Stimulated activated naive CD4-positive, alpha-beta T cell treated with Interleukin-2 at 50 U/mL for 16 hours (primary cell): ENCODE measurements at places on chromosomes 11 and 22.

DNA sequence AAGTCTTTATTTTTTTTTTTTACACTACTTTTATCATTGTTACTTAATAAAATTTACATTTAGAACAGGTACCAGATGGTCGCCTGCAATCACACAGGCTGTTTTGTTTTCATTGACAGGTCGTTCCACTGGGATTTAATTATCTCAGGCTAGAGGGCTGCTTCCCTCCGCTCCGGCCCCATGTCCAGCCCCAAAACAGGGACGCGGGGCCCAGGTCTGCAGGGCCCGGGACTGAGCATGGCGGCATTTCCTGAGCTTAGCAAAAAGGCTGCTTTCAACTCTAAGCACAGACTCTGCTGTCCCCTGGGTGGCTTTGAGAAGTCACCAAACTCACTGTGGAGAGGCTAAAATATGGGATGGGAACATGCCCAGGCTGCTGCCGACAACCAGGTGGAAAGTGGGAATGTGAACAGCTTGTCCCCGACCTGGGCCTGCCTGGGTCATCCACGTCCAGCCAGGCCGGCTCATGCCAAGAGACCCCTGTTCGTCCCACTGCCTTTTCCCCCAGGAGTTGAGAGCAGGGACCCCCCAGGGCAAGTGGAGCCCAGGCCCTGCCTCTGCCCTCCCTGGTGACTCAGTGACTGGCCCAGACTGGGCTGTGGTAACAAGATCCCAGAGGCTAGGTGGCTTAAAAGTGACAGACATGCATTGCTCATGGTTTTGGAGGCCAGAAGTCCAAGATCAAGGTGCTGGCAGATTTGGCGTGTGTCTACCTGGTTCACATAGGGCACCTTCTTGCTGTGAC lies 150.0 kb downstream of the SHANK2 start:
- no peak for DNase-seq

DNA sequence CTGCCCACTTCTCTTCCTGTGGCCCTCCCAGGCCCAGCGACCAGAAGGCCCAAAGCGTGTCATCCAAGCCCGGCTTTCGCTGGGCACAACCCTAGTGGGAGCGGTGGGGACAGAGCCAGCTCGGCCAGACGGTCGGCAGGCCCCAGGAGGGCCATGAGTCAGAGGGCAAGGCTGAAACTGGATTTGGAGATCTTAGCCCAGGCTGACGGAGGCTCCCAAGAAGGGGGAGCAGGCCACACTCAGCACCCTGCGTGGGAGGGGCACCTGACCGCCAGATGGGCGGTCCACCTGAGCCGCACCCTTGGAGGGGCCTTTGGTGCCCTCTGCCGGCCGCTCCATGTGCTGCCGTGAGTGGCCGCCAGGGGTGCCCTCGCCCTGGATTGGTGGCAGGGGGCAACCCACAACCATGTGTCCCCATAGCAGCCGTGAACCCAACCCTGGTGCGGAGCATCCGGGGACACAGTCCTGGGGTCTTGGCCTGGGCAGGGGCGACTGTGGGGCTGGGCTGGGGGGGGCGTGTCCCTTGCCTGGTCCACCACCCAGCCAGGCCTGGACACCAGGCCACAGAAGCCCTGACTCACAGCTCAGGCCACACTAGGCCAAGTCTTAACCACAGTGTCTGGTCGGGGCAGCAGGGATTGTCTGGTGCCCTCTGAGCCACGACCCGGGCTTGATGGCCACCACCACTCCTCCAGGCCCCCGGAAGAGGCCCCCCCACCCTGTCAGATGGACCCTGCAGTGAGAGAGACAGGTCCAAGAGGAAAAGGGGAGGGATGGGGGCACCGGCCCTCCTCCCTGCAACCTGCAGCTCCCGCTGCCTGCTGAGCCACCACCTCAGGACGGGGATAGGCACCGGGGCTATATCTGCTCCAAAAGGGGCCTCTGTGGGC lies 19.2 kb upstream of the TALDO1 start:
- peak; percentile 69 for DNase-seq

GRCh38 chr11:45161252-45162063 lies 15.0 kb downstream of the PRDM11 start:
- DNase-seq: no peak

GRCh38 chr22:48057116-48057835 lies 1294.8 kb downstream of the TBC1D22A start:
- no peak for DNase-seq

DNA sequence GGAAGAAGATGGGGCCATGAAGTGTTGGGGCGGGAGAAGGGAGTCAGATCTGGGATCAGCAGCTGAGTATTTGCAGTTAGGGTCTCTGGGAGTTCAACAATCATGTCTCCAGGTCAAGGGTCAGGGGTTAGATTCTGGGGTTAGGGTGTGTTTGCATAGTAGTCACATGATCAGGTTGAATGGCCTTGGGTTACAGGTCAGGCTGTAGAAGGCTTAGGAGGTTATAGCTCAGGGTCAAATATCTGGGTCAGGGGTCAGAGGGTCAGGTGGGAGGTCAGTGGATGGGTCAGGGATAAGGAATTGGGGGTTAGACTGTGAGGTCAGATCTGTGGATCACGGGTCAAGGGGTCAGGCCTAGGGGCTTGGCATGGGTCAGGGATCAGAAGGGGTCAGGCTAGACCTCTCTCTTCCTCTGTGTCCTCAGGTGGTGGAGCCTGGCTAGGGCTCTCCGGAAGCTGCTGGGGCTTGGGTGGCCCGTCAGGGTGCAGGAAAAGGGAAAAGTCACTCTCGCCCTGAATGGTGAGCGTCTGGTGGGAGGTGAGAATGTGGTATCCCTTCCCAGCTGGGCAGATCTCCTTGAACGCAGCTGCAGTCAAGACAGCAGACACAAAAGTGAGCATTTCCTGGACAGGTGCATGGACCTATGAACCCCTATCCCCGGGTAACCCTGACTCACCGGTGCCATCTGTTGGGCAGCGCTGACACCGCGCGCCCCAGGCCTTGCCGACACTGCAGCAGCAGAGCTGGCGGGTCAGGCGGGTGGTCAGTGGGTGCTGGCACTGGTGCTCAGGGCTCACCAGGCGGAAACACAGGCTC lies 6.4 kb downstream of the LTBP3 start:
- peak; percentile 30 for DNase-seq

DNA sequence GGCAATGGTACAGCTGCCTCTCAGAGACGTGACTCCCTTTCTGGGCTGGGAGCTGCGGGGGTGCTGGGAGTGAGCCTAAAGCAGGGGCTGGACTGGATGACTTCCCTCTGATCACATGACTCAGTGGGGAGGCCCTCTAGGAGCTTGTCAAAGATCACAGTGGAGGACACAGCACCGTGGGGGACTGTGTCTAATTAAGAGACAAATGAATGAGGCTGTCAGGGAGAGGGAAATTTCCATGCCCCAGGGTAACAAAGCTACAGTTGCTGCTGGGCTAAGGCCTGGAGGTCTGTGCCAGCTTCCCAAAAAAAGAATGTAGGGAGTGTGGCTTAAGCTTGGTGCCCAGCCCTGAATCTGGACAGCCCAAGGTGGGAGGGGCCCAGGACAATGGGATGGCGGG lies 262.8 kb upstream of the PLET1 start:
- DNase-seq: no peak

DNA sequence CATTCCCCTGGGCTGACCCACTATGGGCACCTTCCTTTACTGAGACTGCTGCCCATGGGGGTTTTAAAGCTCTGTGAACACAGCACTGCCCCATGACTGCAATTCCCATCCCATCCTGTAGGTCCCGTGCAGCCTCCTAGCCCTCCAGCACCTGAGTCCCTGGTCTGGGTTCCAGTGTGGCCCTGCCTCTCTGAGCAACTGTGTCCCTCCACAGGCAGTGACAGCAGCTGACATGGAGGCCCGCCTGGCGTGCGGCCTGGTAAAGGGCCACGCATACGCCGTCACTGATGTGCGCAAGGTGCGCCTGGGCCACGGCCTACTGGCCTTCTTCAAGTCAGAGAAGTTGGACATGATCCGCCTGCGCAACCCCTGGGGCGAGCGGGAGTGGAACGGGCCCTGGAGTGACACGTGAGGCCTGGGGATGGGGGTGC lies 12.6 kb downstream of the OMP start:
- DNase-seq: no peak

GRCh38 chr11:36699271-36699670 lies 101.2 kb upstream of the RAG2 start:
- no peak for DNase-seq

DNA sequence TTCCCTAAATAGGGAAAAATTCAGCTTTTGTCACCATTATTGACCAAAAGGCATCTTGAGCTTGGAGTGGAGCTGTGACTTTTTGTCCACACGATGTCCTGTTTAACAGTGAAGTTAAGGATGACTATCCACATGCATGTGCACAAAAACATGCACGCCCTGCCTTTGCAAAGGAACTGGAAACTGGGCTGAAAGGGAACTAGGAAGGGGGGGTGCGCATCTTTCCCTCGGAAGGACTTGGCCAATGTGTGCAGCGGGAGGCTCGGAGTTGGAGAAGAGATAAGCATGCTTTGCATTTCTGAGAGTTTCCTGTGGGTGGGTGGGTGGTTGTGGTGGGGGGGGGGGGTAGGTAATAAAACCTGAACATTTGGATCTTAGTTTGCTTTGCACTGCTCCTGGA lies 411 bp upstream of the KIRREL3 start:
- no peak for DNase-seq

DNA sequence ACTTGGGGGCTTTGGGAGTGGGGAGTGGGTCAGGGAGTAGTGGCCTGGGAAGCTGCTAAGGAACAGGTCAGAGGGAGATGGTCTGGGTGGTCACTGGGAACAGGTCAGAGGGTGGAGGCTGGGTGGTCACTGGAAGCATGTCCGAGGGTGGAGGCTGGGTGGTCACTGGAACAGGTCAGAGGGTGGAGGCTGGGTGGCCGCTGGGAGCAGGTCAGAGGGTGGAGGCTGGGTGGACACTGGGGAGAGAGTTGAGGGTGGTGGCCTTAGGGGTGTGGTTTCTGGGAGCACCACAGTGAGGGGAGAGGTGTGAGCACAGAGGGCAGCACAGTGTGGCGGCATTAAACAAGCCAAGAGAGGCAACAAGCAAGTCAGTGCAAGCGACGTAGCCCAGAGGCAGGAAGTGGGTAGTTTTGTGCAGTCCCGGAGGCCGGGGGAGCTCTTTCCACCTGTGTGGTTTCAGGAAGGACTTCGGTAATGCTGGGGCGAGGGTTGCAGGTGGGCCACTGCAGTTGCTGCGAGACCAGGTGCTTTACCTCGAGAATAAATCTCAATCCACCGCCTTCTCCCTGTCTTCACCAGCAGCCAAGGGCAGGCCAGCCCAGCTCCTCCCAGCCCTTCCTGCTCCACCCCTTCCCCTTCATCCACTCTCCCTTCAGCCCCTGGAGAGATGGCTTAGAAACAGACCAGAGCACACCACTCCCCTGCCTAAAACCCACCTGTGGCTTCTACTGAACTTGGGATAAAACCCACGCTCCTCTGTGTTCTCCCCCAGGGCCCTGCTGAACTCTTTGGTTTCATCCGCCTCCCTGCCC lies 3.2 kb upstream of the CACNA1I start:
- no peak for DNase-seq

DNA sequence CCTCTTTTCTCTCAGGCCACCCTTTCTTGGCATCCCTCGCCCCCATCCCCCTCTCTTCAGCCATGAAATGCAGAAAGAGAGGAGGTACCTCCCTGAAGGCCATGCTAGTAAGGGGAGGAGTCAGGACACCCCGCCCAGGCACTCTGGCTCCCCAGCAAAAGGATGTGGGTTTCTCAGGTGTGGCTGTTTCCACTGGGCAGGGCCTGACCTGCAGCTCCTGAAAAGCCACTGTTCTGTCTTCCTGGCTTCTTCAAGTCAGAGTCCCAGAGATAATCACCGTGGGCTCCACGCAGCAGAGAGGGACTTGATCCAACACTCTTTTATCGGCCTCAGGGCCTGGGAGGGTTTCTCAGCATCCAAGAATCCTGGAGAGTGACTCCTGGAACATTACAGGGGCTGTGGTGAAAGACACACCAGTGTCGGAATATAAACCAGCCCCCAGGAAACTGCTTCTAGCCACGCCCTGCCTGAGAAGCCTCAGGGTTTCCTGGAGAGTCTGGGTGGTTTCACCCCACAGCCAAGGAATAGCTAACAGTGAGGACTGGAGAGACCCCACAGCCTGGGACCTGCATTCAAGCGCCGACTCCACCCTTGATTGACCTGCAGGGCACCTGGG lies 45.7 kb upstream of the TSPAN18 start:
- peak; percentile 8 for DNase-seq

- no peak for DNase-seq
Measured at GRCh38 chr22:18119409-18120110, 9.0 kb downstream of the TUBA8 start.

DNA sequence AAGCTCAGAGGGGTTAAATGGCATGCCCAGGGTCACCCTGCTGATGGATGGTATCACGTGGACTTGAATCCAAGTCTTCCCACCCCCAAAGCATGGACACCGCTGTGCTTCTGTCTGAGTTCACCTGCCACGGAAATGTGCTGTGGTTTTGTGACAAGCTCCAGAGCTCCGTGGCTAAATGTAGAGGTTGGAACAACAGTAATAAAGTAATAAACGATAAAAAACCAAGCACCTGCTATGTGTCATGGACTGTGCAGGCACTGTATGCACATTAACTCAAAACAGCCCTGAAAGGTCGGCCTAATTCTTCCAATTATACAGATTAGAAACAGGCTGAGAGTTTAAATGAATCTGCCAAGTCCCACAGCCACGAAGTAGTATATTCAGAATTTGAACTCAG lies 182.1 kb upstream of the NAV2 start:
- DNase-seq: no peak

DNA sequence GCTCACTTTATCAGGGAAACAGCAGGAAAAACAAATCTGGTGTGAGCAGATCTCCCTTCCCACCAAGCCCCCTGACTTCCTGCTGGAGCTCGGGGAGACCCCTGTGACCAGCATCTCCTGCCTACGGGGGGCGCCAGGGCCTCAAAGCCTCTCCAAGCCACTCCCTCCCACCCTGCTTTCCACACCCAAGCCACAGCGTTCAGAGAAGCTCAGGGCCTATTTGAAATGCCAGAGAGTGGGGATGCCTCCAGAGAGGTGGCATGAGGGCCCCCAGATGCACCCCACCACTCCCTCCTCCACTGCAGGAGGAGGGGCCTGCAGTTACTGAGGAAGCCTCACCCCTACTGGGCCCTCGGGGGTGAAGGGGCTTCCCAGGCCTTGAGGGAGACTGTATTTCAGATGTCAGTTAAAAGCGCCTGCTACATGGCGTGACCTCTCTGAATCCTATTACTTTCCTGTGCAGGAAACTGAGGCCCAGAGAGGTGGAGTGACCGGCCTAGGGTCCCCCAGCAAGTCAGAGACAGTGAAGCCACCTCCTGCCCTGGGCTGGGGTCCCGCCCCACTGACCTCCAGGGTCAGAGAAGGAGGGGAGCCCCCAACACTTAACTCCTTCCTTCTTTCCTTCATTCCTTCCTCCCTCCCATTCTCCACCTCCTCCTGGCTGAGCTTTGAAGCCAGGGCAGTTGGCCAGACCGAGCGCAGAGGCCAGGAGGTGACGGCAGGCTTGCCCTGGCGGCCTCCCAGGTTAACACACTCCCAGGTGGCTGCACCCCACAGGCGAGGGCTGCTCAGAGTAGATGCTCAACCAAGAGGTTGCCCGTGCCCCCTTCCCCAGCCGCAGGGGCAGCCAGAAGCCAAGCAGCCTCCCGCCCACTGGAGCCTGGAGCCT lies 6.0 kb upstream of the CDKN1C start:
- DNase-seq: no peak

- no peak for DNase-seq
Measured at GRCh38 chr22:49021926-49022815, 805.5 kb downstream of the BRD1 start.

- DNase-seq: peak; percentile 18
Measured at GRCh38 chr11:76206327-76207081, at the start of gene WNT11. Gene WNT11, minus strand, starts transcription at chr11:76206502. Its CDS starts 95 bp downstream, at chr11:76206407.
